ENCODE measurements at places on chromosomes 12 and 14.

DNA sequence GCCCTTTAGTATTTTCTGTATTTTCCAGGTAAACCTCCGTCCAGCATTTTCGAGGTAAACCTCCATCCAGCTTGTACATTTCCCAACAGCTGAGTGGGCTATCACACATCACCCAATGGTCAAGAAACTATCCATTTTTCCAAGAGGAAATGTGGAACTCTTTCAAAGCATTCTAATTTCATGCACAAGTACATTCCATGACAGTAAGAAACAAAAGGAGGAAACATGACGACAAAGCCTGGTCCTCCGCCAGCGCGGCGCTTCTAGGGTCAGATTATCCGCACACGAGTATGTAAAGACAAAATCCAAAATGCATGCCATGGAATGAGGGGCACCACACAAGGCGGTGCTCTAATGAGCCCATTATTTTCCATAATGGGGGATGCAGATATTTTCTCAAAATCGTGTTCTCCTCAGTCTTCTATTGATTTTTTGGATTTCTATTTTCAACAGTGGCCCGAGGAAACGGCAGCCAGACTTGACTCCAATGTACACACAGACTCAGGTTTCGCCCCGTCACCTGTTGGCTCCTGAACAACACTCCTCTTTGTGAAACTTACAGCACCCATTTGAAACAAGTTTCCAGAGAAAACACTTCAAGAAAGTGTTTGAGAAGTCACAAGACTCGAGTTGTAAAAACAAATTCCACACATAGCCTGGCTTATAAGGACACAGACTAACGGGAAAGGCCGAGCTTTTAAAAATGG, 107.4 kb downstream of the PRICKLE1 start:
- no peak for DNase-seq

GRCh38 chr12:120000556-120000955, 11.5 kb downstream of the BICDL1 start:
- DNase-seq, result no peak

- DNase-seq, result no peak
Observed at GRCh38 chr14:104290756-104291122, 152.4 kb downstream of the KIF26A start.

- DNase-seq, result no peak
Observed at GRCh38 chr12:118549510-118549980, 173.2 kb downstream of the SUDS3 start.

- no peak for DNase-seq
Observed at GRCh38 chr12:54025499-54026405, 2.5 kb upstream of the HOXC6 start.

DNA sequence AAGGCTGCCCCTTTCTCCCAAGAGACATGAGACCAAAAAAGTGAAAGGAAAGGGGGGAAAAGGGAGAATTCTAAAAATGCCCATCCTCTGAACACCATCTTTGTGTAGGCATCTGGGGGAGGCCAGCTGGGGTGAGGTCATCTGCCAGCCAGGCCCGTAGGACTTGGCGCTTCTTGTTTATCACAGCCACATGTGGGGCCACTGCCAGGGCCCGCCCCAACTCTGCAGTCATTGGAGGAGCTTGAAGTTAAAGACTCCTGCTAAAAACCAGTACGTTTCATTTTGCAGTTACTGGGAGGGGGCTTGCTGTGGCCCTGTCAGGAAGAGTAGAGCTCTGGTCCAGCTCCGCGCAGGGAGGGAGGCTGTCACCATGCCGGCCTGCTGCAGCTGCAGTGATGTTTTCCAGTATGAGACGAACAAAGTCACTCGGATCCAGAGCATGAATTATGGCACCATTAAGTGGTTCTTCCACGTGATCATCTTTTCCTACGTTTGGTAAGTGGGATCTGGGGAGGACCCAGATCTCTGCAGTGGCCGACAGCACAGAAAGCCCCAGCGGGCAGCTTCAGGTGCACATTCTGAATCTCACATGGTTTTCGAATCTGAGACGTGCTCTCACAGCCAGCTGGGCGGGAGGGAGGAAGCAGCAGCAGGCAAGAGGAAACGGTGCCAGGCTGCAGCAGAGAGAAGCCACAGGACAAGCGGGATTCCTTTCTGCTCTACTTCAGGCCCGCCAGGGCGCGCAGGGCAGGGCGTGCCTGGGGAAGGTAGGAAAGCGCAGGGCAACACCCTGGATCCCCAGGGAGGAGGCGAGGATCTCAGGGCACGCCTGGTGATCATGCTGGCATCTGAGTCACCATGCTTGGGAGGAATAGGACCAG, at the start of gene P2RX7:
P2RX7 (plus strand) TSS at position 276 of the 881 bp plus-strand sequence; CDS start at position 371, 95 bp downstream.
- peak; percentile 98 for DNase-seq

DNA sequence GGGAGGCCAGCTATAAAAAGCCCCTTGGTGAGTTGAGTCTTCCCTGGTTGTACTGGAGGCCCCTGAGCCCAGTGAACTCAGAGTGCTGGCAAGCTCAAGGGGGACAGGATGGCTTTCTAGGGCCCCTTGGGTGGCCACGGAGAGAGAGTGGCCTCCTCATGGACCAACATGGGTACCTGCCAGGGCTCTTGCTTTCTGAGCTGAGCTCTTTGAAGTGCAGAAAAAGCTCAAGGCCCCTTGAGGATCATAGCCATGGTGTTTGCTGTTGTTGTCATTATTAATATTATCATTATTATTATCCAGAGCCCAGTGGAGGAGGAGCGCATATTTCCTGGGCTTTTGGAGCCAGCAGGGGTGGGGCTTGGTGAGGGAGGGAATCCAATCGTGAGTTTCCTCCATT, 6.7 kb downstream of the RNFT2 start:
- no peak for DNase-seq

DNA sequence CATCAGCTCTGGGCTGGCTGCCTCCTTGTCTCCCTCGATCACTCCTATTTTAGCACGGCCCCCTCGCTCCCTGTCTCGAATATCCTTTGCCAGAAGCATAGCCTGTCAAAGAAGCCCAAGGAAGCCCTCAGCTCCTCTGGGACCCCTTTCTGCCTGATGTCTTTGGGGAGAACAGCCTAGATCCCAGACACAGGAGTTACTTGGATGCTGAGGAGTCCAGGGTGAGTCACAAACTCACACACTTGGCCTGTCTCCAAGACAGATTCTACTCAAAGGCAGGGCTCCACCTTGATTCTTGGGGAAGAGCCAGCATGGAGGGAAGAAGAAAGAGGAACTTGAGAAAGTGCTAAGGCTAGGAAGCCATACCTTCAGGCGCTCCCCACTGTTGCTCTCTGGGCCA, 8.1 kb downstream of the AVIL start:
- DNase-seq, result no peak

GRCh38 chr12:95966287-95966870, 23.2 kb downstream of the AMDHD1 start:
- no peak for DNase-seq

GRCh38 chr12:29644536-29645162, 139.1 kb downstream of the TMTC1 start:
- DNase-seq, result no peak

All from Ammon's horn (tissue), 1 donor.